Iris pigment epithelial cell (primary cell): ENCODE measurements at places on chromosomes 5 and 9.

DNA sequence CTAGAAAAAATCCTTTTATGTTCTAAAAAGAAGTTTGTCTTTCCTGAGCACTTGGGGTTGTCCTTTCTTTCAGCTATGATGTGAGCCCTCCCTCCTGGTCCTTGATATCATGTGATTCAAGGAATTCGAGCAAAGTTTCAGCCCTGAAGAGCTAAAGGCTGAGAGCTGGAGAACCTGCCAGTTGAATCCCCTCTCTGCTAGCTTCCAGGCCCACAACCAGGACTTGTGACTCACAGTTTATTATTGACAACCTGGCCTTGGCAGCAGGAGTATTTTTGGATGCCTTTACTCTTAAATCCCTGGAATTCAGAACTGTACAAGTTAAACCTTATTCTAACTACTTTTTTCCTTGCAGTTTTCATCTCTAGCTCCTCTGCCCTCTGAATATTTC is 182.8 kb downstream of the SPOCK1 start:
- DNase-seq, result peak; percentile 31

GRCh38 chr5:169202969-169203368 is 98.0 kb downstream of the SLIT3 start:
- DNase-seq, result no peak

DNA sequence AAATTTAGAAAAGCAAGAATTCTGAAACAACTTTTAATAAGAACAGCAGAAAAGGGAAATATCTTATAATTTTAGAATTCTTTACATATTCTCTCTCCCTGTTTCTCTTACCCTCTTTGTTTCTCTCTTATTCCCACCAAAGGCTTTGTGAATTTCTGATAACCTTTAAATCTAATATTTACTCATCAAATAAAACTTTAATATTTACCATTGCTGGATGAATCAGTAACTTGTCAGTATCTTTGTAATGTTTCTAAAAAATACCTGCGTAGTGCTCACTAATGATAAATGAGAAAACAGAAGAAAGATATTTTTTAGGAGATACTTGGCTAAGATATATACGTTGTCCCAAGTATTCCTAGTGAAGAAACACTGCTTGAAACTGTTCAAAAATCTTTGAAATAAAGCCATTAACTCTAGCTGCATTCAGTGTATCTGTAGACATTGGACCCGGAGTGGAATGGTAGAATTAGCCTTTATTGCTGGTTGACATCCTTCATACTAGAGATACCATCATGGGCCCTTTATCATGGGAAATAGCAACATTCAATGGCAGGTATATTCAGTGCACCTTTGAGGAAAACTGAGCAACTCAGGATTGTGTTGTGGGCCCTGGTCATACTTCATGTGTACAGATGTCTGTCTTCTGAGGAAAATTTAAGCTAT is 2160.4 kb downstream of the MAT2B start:
- no peak for DNase-seq

DNA sequence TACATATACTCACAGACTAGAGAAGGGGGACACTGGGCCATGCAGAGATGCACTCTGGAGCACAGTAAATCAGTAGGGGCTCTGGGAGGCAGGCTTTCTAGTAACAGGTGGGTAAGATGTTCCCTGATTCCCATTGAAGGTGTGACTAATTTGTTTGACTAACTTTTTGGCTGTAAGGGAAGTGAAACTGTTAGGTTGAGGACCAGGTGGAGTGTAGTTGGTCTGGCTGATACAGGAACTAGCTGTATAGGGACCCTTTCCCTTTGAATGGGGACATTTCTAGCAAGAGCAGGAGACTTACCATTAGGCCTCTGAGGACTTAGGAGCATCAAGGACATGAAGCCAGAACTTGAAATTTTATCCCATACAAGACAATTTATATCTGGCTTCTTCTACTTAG is 989.6 kb upstream of the COX7C start:
- no peak for DNase-seq

DNA sequence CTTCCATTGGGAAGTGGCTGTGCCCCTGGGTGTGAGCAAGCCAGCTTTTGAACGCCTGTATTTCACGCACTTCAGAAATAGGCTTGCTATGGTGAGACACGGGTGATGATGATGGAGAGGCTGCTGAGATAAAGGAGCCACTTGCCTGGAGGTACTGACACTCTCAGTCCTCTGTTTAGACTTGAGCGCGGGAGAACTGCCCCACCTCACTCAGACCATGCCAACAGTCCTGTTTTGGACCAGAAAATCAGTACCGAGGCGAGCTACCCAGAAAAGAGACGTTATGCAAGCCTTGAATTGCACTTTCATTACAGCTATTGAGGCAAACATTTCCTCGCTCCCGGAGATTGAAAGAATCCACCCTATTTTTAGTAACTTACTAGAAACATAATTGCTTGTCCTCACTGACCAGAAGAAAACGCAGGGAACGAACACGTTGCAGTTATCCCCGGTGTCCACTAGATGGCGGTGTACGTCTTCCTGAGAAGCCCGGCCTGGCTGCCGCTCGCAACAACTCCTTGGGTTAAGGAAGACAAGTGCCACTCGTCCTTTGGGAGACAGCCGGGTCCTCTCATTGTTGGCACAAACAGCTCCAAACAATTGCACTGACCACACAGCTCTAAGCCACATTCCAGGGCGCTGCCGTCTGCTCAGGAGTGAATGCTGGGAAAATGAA is 142.4 kb downstream of the PSAT1 start:
- peak; percentile 89 for DNase-seq

GRCh38 chr5:176508603-176509002 is 28.6 kb downstream of the RNF44 start:
- no peak for DNase-seq

- no peak for DNase-seq
Observed at GRCh38 chr5:161535762-161536161, 10.8 kb downstream of the GABRB2 start.
